ENCODE measurements at places on chromosomes 6 and 20.

- DNase-seq: no peak
These were observed 106.7 kb downstream of the PRDM1 start for GRCh38 chr6:106192824-106193223.

GRCh38 chr20:24870881-24871280, 78.2 kb upstream of the CST7 start:
- DNase-seq: no peak

DNA sequence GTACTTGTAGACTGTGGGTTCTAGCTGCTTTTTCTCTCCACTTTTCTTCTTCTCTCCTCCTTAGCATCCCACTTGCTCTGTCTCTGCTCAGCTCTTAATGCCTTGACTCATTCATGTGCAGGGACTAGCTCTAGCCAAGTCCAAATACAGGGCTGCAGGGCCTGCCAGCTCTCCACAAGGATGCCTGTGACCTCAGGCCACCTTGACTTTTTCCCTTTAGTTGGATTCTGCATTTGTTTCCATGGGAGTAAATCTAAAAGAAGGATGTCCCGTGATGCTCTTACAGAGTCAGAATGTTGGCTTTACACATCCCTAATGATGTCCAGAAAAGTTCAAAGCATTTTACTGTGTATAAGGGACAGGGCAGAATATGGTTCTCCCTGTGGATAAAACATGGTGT, 101.8 kb upstream of the PREP start:
- DNase-seq: no peak

GRCh38 chr6:35599761-35600658, 87.3 kb upstream of the TULP1 start:
- no peak for DNase-seq

DNA sequence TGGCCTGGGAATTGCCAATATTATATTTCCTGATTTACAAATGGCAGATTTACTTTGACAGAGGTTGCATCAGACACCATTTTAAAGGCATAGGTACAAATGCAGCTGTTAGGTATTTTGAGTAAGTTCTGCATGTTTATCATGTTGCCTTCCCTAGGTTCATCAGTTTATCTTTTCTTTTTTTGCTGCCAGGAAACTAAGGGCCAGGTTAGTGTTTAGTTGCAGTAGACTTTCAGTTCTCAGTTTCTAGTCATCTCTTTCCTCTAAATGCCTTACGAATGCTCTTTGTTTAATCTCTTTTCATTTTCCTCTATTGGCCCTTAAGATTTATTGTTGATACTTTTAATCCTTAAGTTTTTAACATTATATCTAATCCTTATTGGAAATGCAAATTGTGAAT, 129.9 kb downstream of the SMAP1 start:
- no peak for DNase-seq

DNA sequence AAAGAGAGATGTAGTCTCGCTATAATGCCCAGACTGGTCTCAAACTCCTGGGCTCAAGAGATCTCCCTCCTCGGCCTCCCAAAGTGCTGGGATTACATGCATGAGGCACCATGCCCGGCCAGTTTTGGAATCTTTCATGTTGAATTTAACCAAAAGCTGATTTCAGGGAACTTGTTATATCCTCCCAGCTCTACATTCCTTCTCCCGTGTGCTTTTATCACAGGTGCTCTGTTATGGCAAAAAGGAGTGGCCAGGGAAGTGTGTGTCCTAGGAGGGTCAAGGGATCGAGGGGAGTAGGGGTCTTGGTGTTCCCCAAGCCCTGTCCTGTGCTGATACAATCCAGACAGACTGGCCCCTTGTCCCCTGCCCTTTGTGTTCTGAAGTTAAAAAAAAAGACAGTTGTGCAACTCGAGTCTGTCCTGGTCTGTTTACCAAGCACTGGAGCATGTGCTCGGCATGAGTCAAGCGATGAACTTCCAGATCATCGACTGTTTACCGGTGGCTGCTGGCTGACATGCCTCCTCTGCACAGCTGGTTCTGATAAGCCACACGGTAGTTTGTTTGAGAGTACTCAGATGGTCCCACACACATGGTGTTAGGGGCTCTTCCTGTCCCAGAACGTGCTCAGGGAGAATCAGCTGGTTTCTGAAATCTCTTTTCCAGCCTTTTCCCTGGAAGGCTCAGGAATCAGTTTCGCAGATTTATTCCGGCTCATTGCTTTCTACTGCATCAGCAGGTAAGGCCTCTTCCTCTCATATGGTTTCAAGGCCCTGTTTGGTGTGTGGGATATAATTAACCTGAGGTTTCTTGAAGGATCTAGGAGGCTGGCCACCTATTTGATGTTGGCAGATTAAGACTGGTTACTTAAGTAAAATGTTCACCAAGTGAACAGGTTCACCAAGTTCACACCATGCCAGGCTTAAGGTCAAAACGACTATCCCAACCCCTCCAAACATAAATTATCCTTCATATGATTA, 52.6 kb upstream of the NAA20 start:
- no peak for DNase-seq

GRCh38 chr6:6960571-6961251, 147.1 kb upstream of the RREB1 start:
- DNase-seq: no peak

- DNase-seq: no peak
These were observed 235.1 kb downstream of the ZFAND3 start for GRCh38 chr6:38054527-38055202.

GRCh38 chr20:22425344-22426295, 158.8 kb downstream of the FOXA2 start:
- DNase-seq: no peak

DNA sequence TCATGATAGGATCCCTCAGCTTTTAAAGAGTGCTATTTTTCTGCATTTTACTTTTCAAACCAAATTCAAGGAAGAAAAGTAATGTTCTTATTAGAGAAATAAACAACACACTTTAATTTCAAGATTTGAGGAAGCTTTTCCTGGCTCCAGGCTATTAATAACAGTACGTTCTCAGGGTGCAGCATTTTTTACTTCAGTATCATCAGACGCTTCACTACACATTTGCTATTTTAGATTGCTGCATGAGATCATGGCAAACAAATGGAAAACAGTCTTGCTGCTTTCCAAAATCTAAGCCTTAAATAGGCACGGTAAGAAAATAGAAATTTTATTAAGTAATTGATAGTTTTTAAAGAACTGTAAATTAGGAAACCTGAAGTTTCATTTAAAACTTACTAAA, 253.6 kb upstream of the EXOC2 start:
- no peak for DNase-seq

DNA sequence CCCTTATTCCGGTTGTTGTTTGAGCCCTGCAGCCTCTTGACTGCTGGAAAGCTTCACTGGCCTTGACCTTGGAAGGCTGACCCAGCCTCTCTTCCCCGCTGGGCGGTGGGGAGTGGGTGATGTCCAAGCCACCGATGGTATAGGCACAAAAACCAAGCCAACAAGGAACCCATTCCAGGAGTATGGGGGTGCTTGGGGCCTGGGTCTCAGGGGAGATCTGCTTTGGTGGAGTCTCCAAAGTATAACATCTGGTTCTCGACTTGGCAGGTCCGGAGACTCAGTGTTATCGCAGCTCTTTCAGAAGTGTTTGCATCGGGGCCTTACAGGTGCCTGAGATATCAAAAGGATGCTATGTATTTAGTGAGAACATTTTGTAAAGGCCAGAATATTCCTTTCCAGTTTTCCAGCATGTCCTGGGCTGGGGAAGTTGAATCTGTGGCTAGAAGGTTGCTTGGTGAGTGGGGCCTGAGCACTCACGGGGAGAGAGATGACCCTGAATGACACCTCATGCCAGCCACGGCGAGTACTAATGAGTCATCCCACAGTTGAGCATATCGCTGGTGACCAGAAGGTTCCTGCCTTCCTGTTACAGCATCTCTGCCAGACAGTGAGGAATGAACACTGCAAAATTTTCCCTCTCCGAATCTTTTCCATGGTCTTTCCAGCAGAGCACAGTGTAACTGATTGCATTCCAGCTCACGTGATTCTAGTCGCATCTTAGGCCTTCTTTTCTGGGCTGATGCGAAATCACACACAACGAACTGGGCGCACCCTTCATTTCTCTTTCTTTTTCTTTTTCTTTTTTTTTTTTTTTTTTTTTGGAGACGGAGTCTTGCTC, 133.9 kb downstream of the ZDHHC14 start:
- DNase-seq: no peak

DNA sequence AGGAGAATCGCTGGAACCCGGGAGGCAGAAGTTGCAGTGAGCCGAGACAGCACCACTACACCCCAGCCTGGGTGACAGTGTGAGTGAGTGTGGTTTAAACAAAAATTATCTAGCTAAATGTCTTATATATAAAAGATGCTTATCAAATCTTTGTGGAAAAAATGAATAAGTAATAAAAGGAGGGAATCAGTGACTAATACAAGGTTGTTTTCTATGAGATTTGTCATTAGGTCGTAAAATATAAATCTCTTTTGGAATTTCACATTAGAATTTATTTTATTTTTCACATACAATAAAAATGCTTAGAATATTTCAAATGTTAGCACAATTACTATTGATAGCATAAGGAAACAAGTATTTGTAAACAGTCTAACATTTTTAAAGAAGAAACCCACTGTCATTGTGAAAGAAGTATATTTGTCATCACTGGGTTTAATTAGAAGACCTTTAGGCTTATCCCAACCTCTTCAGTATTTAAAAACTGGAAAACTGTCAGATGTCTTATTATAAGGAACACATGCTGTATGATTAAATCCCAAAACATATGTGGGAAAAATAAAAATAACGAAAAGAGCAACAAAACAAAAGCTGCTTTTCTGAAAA, 47.1 kb downstream of the ASCC3 start:
- no peak for DNase-seq

DNA sequence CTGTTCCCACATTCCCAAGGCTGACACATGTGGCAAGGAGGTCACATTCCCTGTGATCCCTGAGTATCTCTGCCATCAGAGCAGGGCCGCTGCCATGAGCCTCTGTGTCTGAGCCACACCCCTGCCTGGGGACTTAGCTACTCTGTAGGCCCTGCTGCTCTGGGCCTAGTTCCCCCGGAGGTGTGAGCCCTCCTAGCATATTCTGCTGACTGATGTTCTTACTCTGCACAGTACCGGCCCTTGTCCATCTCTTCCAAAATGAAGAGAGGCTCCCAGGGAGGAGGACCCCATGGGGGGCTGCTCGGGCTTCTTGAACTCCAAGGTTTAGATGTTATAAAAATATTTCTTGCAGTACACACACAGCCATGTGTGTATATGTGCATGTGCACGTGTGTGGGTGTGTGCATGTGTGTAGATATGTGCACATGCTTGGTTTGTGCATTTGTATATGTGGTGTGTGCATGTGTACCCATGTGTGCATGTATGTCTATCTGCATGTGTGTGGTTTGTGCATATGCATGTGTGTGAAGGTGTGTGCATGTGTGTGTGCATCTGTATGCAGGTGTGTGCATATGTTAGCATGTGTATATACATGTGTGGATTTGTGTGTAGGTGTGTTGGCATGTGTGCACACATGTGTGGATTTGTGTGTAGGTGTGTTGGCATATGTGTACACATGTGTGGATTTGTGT, 101.2 kb downstream of the ERMARD start:
- no peak for DNase-seq

GRCh38 chr20:40695214-40695613, 6.2 kb upstream of the MAFB start:
- DNase-seq: no peak

DNA sequence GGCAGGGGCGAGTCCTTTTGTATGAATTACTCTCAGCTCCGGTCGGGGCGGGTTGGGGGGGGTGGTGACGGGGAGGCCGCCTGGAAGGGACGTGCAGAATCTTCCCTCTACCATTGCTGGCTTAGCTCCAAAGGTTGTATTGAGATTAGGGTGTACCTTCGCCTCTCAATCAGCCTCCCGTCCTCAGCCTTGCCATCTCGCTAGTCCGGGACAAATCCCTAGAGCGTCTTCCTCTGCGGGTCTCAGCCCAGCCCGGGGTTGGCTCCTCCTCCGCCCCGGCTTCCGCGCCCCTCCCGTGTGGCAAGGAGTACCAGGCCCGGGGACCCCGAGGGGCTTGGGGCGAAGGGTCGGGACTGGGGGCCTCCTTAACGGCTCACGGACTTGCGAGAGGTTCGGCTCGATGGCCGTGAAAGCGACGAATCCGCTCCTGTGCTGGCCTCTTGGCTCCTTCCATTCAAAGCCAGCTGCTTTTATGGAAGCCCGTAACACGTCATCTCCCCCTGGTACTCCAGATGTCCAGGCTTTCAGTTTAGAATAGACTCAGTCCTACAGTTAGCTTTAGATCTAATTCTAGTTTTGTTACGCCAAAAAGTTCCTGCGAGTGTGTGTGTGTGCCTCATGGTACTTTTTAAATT, 636 bp upstream of the EEF1A1 start:
- DNase-seq: peak; percentile 85

- no peak for DNase-seq
These were observed 205.0 kb upstream of the SASH1 start for GRCh38 chr6:148137652-148138051.

GRCh38 chr6:24901698-24902328, 33.9 kb downstream of the RIPOR2 start:
- no peak for DNase-seq

GRCh38 chr6:161947371-161947770, 673.5 kb upstream of the AGPAT4 start:
- DNase-seq: no peak

DNA sequence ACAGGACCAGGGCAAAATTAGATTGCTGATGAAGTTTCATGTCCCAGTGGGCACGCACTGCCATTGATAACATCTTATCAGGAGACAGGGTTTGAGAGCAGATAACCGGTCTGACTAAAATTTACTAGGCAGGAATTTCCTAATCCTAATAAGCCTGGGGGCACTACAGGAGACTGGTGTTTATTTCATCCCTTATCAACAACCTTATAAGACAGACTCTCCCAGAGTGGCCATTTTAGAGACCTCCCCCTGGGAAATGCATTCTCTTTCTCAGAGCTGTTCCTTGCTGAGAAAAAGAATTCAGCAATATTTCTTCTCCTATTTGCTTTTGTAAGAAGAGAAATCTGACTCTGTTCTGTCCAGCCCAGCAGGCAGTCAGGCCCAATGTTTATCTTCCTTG, 423.4 kb upstream of the IMPG1 start:
- DNase-seq: no peak

GRCh38 chr6:28841290-28841689, 82.5 kb downstream of the TRIM27 start:
- DNase-seq: no peak

GRCh38 chr6:101422811-101423210, 29.3 kb downstream of the GRIK2 start:
- no peak for DNase-seq

DNA sequence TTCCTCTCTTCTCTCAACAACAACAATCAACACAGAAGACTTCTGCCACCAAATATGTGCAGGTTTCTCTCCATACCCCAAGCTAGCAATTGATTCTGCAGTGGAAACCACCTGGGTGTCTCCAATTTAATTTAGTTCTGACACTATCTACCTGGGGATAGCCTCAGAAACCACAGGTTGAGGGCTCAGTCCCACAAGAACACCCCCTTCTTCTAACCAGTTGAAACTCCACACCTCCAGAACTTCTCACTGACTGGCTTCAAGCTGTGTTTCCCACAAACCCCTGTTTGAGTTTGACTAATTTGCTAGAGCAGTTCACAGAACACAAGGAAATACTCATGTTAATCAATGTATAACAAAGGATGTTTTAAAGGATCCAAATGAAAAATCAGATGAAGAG, 52.5 kb upstream of the SPTLC3 start:
- no peak for DNase-seq

GRCh38 chr6:153309651-153310050, 178.6 kb upstream of the RGS17 start:
- DNase-seq: no peak
